ENCODE measurements at places on chromosomes 4 and X.

DNA sequence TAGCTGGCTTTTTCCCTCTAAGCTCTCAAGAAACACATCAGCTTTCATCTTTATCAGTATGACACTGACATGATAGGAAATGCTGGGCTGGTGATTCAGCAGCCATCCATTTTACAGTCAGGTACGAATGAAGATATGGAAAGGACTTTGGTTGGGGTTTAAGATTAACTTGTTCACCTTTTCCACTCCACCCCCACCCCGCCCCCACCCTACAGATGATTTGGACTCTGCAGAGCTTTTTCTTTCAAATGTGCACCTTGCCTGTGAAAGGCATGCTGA, 132.6 kb downstream of the AKAP4 start:
- no peak for DNase-seq

DNA sequence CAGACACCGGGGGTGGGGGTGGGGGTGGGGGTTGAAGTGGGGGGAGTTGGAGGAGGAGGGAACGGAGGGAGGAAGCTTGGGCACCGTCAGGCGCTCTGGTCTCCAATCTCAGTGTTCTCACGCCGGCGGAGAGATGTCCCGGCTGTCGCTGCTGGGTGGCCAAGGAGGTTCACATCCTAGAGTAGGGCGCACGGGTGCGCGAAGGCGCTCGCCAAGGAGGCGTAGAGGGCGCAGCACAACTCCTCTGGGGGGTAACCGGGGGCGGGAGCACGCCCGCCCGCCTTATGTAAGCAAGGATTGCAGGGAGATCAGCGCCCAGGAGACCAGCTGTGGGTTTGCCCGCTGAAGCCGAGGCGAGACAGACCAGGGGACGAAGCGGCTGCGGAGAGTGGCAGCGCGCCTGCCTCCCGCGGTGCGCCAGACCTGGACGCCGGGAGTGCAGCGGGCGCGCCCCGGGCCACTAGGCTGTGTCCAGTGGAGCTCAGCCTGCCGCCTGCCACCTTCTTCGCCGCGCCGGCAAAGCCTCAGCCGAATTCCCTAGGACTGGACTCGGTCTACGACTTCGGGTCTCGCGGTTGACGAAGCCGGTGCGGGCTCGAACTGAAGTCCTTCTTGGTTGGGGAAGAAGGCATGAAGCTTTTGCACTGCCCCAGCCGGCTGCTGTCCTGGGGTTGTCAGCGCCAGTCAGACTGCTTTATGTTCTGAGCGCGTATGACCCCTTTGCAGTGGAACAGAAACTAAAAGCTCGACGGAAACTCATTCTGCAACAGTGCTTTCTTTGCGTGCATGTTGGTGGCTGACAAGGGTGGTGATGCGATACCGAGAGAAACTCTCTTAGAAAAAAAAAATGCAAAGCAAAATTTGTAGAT, 707 bp upstream of the UNC5C start:
- no peak for DNase-seq

DNA sequence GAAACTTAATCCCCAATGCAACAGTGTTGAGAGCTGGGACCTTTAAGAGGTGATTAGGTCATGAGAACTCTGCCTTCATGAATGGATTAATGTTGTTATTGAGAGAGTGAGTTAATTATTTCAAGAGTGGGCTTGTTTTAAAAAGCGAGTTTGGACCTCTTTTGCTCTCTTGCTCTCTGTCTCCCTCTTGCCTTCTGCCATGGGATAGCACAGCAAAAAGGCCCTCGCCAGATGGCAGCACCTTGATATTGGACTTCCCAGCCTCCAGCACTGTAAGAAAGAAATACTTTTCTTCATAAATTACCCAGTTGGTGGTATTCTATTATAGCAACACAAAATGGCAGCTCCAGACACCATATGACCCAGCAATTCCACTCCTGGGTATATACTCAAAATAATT, 7.0 kb upstream of the ATP6AP2 start:
- DNase-seq = no peak

GRCh38 chrX:101385795-101386541, at the start of gene BTK:
Gene BTK, minus strand, starts transcription at chrX:101386191. Its CDS starts 10,907 bp downstream, at chrX:101375284.
- DNase-seq = no peak

DNA sequence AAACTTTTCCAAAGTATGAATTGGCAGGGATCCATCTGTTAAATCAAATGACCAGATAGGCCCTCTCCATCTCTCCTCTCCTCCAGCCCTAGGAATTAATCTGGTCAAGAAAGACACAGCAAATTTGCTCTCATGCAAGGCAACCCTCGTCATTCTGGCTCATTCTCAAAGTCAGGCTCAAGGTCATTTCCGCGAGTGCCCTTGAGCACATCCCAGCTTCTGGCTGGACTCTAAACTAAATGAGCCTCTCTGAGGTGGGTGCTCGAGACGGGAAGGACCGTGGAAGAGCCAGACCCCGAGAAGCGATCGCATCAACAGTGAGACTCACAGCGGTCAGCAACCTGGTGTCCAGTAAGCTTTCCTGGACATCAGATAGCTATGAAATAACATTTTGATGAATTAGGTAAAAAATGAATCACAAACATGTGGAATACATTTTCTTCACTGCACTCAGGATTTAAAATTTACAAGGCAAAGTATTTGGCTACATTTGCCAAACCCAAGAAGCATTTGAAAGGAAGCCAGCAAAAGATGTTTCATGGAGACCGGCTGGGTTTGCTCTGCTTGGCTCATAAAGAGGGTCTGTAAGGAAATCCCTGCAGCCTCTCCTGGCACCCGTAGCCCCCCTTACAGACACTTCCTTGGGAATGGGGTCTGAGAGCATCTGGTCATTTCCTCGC, 121.0 kb downstream of the ENPP6 start:
- DNase-seq = no peak

GRCh38 chr4:16056681-16057385, 27.0 kb downstream of the PROM1 start:
- no peak for DNase-seq

Measured in omental fat pad (tissue), 4 donors.